ENCODE measurements at places on chromosomes 1 and 21. TPM values are rescaled to one million over a fixed set of nuclear protein-coding genes. Genes with fewer than 3 reads are reported as not detected.

- no peak for DNase-seq
Observed at GRCh38 chr1:230610589-230610988, 31.7 kb upstream of the COG2 start.

LAMTOR5 gene
- total RNA-seq, result 87.4 TPM

TSACC gene
- total RNA-seq, result not detected

GRCh38 chr21:37381883-37382585 lies 15.5 kb downstream of the DYRK1A start:
- DNase-seq, result no peak

DNA sequence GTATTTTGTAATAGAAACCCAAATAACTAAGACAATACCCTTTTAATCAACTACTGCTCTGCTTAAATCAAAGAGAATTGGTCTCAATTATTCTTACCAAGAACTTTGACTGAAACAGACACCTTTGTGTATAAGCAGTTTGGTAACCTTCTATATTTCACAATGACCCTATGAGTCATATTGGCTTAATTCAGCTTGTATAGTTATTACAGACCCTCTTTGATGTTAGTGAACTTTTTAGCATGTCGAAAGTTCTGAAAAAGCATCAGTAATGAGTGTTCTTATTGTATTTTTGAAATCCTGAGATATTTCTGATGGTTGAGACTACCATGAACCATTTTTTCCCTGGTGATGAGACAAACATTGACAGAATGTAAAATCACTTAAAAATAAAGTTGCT lies 43.3 kb upstream of the RABGAP1L start:
- DNase-seq, result no peak

- DNase-seq, result no peak
Observed at GRCh38 chr1:217140041-217140901, 417.0 kb upstream of the ESRRG start.

DNA sequence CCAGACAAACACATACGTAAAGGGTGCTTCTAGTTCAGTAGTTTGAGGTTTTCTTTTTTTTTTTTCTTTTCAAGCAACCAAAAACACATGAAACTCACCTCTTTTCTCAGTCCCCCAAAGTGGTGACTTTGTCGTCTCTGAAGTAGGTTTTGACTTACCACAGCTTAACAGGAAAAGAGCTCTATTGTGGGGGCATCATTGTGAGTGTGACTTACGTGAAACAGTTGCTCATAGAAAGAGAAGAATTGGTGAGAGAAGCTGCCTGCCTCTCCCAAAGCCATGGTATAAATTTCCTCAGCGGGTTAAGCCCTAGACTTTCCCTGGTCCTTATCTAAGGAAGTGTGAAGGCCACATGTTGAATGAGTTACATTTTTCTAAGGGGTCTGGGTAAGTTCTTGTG lies 11.9 kb downstream of the FASLG start:
- no peak for DNase-seq

DNA sequence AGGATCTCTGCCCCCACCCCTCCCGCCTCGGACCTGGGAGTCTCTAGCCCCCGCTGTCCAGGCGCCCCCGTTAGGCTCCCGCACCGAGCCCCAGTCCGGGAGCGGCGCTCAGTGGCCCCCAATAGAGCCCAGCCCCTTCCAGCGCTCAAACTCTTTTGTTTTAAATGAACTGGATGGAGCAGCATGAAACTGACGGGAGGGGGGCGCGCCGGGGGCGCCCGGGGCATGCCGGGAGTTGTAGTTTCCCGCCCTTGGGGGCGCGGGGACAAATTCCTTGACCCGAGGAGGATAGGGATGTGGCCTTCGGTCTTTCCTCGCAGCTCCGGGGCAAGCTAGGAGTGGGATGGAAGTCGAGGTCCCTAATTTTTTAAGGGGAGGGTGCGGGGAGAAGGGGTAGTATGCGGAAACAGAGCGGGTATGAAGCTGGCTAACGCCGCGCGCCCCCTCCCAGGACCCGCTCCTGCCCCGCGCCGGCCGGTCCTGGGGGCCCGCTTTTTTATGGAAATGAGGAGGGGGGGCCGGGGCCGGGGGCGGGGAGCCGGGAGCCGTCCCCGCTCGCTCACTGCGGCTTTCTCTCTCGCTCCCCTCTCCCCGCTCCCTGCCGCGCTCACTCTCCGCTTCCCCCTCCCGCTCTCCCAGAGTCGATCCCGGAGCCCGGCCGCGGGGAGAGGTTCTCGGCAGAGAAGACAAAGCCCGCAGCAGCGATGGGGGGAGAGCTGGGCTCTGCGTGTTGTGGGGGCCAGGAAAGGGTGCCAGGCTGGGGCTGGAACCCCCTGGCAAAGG lies at the start of gene MEX3A:
TSS of gene MEX3A (minus strand) at position 157 of the 783 bp plus-strand sequence. CDS start 467 bp downstream, outside the sequence.
- DNase-seq, result peak; percentile 90

LEMD1 gene
- total RNA-seq, result not detected

DNA sequence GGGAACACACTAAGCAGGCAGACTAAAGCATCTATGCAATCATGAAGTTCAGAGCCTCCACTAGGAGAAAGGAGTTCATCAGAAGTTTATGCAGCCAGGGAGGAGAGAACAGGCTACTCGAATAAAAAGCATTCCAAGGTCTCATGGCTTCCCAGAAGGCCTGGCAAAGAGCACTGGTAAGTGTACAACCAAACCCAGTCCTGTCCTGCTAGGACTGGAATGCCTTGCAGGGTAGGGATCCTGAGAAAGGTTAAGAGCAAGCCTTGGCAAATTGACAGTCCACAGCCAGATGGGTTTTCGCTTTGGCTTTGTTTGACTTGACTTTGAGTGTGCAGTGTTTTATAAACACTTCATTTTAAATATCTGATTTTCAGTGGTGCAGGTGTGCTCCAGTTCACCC lies 133.6 kb upstream of the ATP1B1 start:
- DNase-seq, result no peak

CFHR1 gene
- 4.0 TPM for total RNA-seq

CA6 gene
- total RNA-seq, result not detected

- no peak for DNase-seq
Observed at GRCh38 chr1:14919751-14920150, 233.8 kb upstream of the TMEM51 start.

DNA sequence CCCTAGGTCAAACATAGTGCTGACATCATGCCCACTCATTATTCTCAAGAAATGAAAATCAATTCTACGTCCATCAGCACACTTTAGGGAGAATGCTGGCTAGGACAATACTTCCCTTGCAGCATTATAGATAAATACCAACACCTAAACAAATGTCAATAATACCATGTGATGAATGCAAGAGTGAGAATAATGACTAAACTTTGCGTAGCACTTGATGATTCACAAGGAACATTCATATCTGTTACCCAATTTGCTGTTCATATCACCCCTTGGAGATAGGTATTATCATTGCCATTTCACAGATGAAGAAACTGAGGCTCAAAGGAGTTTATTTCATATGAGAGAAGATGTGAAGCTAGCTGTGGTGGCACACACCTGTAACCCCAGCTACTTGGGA lies 24.8 kb upstream of the EPS15 start:
- no peak for DNase-seq

- no peak for DNase-seq
Observed at GRCh38 chr1:71949681-71950080, 332.7 kb downstream of the NEGR1 start.

GRCh38 chr1:228835456-228835855 lies 100.2 kb downstream of the RHOU start:
- no peak for DNase-seq

DNA sequence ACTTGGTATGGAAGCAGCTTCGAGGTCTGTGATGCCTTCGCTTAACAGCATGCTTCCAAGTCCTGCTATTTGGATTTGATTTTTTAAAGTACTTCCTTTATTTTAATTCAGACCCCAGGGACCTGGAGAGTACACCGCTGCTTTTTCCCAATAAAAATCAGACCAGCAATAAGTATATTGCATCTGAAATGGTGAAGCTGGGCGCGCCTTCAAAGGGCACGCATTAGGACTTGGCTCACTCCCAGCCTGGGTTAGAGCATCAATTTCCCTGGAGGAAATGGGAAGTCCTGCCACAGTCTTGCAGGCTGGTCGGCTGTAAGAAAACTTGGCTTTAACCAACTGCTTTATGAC lies 325.1 kb downstream of the RRAGC start:
- DNase-seq, result no peak

- DNase-seq, result no peak
Observed at GRCh38 chr1:175287377-175287776, 94.8 kb upstream of the KIAA0040 start.

DNA sequence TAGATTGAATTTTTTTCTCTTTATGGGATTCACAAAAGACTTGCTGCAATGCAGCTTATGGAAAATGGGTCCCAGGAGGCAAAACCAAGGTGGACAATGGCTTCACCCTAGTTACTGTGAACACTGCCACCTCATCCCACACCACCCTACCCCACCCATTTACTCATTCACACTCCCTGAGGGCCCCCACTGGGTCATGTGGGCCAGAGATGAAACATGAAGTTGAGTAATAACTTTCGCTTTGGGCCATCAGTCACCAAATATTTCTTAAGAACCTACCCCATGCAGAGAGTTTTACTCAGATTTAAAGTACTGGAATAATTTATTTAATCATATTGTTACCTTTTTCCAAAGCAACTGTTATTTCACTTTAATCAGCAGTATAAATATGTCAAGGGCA lies 191.8 kb downstream of the TPR start:
- no peak for DNase-seq

DNAI4 gene
- total RNA-seq, result 22.0 TPM

DNA sequence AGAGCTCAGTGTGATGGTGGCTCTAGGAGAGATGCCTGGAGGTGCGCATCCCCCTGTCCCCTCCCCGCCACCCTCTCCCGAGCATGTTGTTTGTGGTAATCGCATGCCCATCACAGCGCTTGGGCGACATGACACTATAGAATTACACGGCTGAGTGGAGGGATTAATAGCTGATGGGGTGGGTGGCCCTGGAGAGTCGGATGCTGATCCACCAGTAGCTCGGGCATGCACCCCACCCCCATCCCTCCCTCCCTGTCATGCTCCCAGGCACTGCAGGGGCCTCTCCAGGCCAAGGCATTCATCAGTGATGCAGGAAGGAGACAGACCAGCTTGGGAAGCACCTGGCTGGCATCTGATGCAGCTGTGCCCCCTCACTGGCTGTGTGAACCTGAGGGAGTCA lies 159.0 kb upstream of the IGSF21 start:
- no peak for DNase-seq

GRCh38 chr1:156892190-156893047 lies 1.1 kb upstream of the PEAR1 start:
- DNase-seq, result peak; percentile 97

- no peak for DNase-seq
Observed at GRCh38 chr1:45328680-45329079, 2.0 kb downstream of the HPDL start.

RUSC1 gene
- 34.6 TPM for total RNA-seq

DNA sequence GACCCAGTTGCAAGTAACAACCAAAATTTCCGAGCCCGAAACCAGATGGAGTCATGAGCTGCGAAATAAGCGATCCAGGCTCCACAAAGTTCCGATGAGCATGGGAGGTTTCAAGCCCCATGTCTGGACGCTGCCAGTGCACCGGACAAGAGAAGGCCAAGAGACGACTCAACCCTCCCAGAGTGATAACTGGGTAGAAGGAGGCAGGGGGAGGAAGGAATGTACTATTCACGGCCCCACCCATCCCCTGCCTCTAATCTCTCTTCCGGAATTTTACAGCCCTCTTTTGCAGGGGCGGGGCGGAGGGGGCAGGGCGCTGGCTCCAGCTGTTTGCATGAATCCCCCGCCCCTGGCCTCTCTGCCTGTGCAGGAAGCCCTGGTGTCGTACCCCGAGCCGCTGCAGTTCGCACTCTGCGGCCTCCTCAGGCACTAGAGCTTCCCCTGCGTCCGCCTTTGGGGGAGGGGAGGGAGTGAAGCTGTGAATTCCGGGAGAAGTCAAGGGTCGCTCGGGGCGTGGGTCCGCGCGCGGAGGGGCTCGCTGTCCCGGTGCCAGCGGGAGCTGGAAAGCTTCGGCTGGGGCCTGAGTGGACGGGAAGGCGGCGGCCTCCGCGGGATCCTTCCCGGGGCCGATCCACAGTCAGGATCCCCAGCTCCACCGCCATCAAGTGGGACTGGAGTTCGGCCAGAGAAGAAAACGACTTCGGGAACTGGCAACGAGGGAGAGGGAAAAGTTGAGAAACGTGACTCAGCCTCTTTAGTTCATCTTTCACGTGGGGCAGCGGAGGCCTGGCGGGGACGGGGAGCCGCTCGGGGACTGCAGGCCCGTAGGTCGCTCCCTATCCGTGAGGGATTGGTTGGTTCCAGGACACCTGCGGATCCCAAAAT lies 6.3 kb upstream of the PTP4A2 start:
- DNase-seq, result peak; percentile 97

AMPD1 gene
- total RNA-seq, result not detected

GRCh38 chr1:153364156-153364555 lies 6.5 kb downstream of the S100A9 start:
- DNase-seq, result no peak

OR2M3 gene
- not detected for total RNA-seq

KCNJ10 gene
- total RNA-seq, result not detected

DNA sequence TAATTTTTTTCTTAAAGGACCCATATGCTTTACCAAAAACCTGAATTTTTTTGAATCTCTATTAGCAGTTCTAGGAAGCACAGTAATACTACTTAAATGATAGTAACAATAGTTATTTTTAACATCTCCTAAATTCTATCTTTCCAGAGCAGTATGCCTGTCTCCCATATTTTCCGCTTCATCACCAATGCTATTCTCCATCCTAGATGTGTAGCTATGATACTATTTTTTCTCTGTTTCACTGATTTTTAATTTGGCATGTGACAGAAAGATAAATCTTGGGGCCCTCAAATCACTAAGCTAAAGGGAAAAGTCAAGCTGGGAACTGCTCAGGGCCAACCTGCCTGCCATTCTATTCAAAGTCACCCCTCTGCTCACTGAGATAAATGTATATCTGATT lies 102.3 kb upstream of the HMCN1 start:
- DNase-seq, result no peak

DNA sequence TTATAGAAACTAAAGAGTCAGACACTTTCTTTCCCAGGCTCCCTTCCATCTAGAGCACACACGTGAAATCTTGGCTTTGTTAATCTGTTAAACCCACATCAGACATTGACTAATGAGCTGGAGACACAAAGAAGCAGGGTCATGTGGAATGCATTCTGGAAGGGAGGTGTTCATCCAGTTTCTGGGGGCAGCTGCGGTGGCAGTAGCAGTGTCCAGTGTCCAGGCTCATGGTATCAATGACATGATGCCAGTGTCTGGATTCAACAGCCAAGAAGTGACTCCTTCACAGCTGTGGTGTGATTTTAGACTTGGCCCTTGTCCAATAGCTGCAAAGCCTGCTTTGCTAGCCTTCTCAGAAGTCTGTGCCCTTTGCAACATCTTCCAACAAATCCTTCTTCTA lies 95.2 kb downstream of the NTPCR start:
- no peak for DNase-seq

LDLRAD1 gene
- total RNA-seq, result not detected

DNA sequence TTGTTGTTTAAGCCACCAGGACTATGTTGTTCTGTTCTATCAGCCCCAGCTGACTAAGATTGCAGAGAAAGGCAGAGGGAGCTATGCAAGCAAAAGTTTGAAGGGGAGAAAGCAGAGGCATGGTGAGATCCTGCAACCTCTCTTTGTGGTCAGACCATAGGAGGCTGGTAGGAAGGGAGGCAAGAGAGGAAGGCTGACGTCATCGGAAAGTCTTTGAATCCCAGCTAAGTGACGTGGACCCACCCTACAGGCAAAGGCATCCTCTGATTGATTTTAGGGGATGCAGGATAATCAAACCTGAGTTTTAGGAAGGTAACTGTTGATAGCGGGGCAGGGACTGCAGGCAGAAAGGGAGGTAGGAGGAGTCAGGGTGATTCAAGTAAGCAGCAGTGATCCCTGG lies 23.3 kb upstream of the TNNI1 start:
- DNase-seq, result no peak

Data from posterior vena cava (tissue), 2 donors.